Ecto neural progenitor cell (in vitro differentiated cells): ENCODE measurements at places on chromosomes 11 and 22.
A peak's percentile ranks its signal among the peaks of the same experiment; 100 is the strongest.

DNA sequence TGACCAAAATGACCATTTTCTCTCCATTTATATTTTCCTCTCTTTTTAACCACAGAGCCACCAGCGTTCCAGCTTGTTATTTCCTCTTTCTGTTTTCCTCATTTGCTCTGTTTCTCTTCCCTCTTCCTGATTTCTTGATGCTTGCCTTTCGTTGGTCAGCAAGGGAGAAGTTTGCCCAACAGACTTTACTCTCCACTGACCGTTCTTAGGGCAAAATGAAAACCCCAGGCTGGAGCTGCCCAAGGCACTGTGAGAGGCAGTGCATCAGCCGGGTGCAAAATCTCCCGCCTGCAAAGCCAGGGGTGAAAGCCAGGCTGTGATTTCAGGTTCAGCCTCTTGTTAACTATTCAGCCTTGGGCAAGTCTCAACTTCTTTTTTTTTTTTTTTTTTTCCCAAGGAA, 26.1 kb upstream of the APLP2 start:
- no peak for DNase-seq

DNA sequence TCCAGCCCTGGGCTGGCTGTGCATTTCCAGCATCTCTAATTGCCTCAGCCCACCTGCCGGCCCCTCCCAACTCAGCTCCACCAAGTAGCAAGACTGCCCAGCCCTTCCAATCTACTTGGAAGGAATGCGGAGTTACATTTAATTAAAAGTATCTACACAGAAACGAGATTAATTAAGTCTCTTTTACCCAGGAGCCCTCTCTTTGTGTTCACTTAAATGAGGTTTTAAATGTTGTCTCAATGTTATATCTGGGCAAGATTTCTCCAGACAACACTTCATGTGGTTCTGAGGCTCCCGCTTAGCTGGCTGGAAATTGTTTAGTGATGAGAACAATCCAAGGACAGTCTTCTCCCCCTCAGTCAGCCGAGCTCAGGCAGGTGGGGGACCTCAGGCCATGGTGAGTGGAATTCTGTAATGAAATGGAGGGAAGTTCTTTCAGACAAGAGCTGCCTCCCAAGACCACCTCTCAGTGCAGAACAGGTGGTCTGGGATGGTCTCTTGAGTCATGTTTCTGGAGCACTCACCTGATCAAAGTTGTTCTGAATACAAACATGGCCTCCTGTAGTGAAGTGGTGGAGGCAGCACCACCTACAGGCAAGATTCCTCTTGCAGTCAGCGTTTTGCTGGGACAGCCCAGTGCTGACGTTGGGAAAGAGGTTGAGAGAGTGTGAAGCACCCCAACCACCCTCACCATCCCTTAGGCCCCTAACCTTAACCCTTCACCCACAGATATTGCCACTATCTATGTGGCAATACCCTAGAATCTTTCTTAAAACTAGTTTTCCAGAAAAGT, 371.6 kb downstream of the CADM1 start:
- DNase-seq = no peak

DNA sequence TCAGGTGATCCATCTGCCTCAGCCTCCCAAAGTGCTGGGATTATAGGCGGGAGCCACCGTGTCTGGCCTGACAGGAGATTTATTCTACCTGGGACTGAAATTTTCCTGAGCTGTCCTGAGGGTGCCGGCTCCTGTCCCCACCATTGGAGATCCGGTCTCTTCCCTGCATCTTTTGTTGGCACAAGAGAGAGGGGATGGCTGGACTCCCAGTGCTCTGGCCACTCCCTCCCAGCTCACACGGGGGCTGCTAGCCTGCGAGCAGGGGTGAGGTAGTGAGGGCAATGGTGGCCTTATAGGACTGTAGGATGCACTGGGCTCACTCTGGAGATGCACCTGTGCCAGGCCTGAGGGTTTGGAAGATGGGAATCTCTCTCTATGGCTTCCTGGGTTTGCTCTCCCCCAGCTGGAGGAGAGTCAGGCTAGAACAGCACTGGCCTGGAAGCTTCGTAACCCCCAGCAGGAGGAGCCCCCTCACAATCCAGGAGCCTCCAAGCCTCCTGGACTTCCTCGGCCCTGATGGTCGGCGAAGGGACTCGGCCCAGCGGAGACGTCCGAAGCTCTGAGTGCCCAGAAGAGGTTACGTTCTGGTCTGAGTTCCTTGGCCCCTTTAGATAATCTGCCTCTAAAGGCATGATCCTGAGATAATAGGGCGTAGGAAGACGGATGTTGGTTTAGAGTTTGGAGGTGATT, 106.4 kb downstream of the NECTIN1 start:
- DNase-seq = no peak

DNA sequence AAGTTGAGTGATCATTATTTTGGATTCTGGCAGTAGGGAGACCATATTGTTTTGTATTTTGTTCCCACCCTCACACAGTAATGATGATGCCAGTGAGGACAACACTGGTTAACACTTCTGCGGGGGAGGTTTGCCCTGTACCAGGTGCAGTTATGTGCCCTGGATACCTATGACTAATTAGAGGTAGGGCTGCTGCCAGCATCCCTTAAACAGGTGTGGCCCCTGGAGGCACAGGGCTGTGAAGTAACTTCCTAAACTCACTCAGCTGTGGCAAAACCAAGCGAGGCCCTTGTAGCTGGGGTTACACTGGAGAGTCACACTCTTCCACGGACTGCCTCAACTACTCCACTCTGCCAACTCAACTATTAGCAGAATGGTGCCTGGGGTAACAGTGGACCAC, 64.5 kb downstream of the MCM5 start:
- DNase-seq = no peak

GRCh38 chr11:39725081-39725480, 1734.4 kb downstream of the LRRC4C start:
- DNase-seq = no peak

GRCh38 chr11:10459029-10459970, 4.2 kb downstream of the AMPD3 start:
- peak; percentile 32 for DNase-seq

GRCh38 chr11:86244063-86244521, 461 bp upstream of the EED start:
- DNase-seq = no peak

DNA sequence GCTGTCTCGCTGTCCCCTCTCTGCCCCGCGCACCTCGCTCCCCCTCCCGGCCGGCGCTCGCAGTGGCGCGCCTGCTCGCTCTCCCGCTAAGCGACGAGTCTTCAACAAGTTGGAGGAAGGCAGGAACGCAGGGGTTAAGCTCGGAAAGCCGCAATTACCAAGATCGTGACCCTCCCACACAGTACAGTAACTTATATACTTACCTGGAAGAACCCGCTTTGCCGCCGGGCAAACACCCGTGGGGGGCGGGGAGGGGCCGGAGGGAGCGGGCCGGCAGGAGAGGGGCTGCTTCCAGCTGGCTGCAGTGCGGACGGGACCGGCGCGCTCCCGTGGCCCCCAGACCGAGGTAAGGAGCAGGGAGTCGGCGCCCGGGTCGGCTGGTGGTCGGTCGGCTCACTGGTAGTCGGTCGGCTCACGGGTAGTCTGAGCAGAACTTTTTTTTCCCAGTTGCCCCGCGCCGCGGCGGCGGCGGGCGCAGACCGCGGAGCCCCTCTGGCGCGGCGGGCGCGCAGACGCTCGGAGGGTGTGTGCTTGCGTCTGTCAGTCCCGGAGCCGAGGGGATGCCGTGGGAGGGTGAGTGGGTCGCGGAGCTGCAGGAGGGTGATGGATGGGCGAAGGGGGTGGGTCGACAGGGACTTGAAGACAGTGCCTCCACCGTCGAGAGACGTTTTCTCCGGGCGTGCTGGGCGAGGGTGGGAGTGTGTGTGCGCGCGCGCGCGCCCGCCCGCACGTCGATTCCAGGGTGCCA, 101.2 kb upstream of the HSD17B12 start:
- peak; percentile 77 for DNase-seq

GRCh38 chr22:50577697-50577986, 585 bp downstream of the CPT1B start:
- no peak for DNase-seq

GRCh38 chr11:77510095-77510494, 36.2 kb upstream of the PAK1 start:
- DNase-seq = no peak

DNA sequence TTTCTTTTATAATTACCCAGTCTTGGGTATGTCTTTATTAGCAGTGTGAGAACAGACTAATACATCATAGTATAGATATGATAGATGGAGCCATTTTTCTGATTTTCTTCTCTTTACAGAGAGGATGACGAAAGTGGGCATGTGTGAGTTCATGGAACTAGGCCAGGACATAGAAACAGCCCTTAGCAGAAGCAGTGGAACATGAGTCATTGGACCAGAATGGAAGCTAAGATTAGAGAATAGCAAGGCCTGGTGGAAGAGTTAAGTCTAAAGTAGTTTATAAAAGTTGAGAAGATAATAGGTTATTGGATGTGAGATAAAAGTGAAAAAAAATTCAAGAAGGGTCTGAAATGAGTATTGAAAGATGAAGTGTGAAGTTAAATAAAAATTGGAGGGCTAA, 97.0 kb upstream of the MPPED2 start:
- no peak for DNase-seq

- no peak for DNase-seq
Measured at GRCh38 chr11:95567685-95568084, 221.9 kb downstream of the FAM76B start.

DNA sequence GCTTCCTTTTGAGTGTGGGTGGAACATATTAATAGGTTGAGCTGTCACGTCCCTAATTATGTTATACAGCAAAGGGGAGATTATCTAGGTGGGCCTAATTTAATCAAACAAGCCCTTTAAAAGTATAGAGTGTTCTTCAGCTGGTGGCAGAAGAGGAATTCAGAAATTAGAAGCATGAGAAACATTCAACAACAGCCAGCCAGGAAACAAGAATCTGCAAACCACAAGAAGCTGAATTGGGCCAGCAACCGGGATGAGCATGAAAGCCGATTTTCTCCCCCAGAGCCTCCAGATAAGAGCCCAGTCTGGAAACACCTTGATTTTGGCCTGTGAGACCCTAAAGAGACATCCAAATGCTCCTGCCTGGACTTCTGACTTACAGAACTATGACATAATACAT, 105.8 kb upstream of the LDLRAD3 start:
- DNase-seq = no peak

DNA sequence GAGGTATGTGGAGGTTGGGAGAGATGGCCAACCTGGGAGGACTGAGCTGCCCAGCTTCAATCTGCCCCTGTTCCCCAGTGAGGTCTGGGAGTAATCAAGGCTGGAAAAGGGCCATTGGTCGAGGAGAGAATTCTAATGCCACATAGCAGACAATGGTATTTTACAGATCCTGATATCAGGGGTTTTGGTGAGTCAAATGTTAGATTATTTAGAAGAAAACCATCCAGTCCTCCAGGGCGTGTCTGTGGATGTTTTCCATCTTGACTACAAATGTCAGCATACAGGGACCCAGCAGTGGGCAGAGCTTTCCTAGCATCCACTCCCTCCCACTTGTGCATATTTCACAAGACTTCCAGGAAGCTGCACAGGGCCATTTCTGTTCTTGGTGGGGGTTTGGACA, 107.9 kb downstream of the SCN3B start:
- no peak for DNase-seq

GRCh38 chr11:115123641-115124040, 380.6 kb downstream of the CADM1 start:
- no peak for DNase-seq

- no peak for DNase-seq
Measured at GRCh38 chr22:37619991-37620390, 11.4 kb downstream of the GGA1 start.

DNA sequence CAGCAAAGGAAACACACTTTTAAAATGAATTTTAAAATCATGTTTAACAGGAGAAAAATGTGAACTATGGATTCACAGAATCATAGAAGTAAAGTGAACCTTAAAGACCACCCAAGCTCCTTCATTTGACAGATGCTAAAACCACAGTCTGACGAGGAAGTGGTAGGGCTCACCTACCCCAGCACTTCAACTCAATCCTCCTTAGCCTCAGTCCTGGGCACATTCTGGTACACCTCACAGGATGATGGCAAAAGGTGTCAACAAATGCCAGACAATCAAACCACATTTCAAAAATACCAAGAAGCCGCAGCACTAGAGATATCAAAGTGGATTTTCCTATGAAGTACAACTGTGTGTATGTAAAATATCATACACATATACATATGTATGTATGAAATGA, 43.1 kb downstream of the PITPNB start:
- DNase-seq = no peak

DNA sequence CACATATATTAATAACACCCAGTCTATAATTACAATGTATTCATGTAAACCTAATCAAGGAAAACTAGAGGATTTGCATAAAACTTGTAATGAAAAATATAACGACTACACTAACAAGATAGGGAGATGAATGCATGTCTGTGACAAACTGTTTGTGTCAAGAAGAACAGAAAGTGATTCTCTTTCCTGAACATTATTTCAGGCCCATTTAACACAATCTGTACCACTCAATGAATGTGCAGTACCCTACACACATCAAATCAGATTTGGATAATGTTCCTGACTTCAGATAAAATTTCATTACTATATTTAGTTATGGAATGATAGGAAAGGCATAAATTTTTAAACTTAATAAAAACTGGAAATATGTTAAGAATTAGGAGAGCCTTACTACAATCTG, 93.1 kb downstream of the CADM1 start:
- DNase-seq = no peak

- no peak for DNase-seq
Measured at GRCh38 chr11:112878033-112878601, 83.1 kb upstream of the NCAM1 start.

GRCh38 chr11:87038235-87038977, 672 bp downstream of the TMEM135 start:
- DNase-seq = no peak

DNA sequence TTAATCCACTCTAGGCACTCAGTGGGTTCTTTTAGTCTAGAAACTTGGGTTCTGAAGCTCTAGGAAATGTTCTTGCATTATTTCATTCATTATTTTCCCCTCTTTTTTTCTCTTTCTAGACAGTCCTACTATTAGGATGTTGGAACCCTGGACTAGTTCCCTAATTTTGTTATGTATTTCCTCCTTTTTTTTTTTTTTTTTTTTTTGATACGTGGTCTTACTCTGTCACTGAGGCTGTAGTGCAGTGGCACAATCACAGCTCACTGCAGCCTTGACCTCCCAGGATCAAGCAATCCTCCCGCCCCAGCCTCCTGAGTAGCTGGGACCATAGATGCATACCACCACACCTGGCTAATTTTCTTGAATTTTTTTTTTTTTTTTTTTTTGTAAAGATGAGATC, 9.4 kb downstream of the UPB1 start:
- no peak for DNase-seq

DNA sequence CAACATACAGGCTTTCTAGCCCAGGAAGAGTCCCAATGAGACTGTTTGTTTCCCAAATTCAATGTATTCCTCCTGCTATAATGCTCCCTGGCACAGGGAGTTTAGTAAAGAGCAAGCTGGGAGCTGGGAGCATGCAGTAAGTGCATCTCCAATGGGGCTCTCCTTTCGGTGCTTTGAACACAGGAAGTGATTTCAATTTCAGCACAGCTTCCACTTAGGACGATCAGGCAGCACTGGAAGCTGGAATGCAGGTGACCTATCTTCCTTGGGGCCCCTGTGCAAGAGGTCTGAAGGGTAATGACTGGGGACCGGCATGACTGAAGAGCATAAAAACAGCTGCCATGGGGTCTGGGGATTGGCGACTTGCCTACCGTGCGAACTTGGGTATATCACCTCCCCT, 76.0 kb downstream of the LARGE1 start:
- DNase-seq = no peak
